ENCODE measurements at places on chromosomes 3 and 15.

GRCh38 chr3:126134219-126134975 lies 46.0 kb downstream of the ALDH1L1 start:
- DNase-seq = peak; percentile 72

GRCh38 chr3:57048728-57049127 lies 11.7 kb upstream of the SPATA12 start:
- no peak for DNase-seq

GRCh38 chr3:144754076-144754783 lies 782.6 kb downstream of the DIPK2A start:
- DNase-seq = no peak

GRCh38 chr15:25877681-25878080 lies 14.6 kb upstream of the ATP10A start:
- DNase-seq = no peak

DNA sequence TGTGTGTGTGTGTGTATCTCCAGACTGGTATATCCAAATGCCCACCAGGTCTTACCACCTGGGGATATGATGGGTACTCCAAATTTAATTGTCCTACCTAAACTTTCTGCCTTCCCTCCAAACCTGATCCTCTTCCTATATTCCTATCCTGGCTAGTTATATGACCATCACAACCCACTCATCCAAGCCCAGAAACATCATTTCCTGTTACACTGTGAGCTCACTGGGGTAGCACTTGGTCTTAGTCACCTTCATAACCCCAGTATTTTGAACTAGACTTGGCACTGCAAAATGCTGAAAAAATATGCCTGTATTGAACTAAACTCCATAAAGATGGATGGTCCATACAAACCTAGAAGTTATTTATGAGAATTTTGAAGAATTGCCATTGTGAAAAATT lies 178.8 kb upstream of the EIF1B start:
- DNase-seq = no peak
